ENCODE measurements at places on chromosomes 16 and 17.

- DNase-seq = no peak
- H3K27me3 ChIP-seq = no peaks in the 10 kb centered on the region
- H3K27ac ChIP-seq = no peak overlapping the region
- H3K36me3 ChIP-seq = no peaks in the 10 kb centered on the region
These were observed 25.8 kb downstream of the CNGB1 start for GRCh38 chr16:57944970-57945739.

- no peak overlapping the region for H3K27ac ChIP-seq
- no peaks in the 10 kb centered on the region for H3K36me3 ChIP-seq
- H3K27me3 ChIP-seq = no peaks in the 10 kb centered on the region
- DNase-seq = no peak
These were observed 46.3 kb downstream of the PRKCA start for GRCh38 chr17:66348584-66349165.

DNA sequence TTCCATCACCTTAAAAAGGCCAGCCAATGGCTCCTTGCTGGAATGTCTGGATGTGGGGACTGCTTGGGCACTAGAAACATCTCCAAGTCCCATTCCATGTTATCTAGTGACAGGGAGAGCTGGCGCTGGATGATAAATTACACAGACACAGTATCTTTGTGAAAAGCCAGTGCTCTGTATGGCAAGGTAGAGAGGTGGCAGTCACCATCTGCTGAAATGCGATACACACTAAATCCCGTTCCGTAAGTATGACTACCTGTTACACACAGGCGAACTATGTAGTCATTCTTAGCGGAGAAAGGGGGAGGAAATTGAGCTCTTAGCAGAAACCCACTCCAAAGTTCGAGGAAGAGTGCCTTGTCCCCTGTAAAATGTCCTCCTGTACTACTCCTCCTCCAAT is 81.0 kb upstream of the MYOCD start:
- no peaks in the 10 kb centered on the region for H3K4me1 ChIP-seq
- no peak overlapping the region for H3K4me3 ChIP-seq
- H3K27ac ChIP-seq = no peak overlapping the region
- DNase-seq = no peak

DNA sequence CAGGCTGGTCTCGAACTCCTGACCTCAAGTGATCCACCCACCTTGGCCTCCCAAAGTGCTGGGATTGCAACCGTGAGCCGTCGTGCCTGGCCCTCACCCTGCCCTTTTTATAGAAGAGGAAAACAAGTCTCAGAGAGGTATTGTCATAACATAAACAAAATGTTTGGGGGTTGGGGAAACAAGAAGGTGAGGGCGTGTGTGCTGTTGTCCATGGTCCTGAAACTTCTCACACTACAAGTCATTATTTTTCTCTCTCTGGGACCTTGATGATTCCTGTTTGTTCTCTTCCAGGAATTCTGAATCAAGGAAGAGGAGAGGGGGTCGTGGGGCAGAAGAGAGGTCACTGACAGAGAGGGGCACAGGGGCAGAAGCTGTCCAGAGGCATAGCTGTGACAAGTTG is 160.2 kb upstream of the LHX1 start:
- H3K4me3 ChIP-seq = no peak overlapping the region
- no peaks in the 10 kb centered on the region for H3K4me1 ChIP-seq
- no peaks in the 10 kb centered on the region for H3K36me3 ChIP-seq
- H3K27ac ChIP-seq = no peak overlapping the region
- H3K27me3 ChIP-seq = peaks cover 6% of the 10 kb centered on the region
- DNase-seq = no peak

GRCh38 chr16:64983963-64984362 is 137.9 kb downstream of the CDH11 start:
- H3K27ac ChIP-seq = no peak overlapping the region
- no peaks in the 10 kb centered on the region for H3K4me1 ChIP-seq
- H3K36me3 ChIP-seq = no peaks in the 10 kb centered on the region
- H3K4me3 ChIP-seq = no peak overlapping the region
- DNase-seq = no peak

GRCh38 chr17:46765453-46765852 is 53.0 kb downstream of the WNT3 start:
- H3K27me3 ChIP-seq = no peaks in the 10 kb centered on the region
- H3K4me1 ChIP-seq = peaks cover 6% of the 10 kb centered on the region
- DNase-seq = no peak
- no peak overlapping the region for H3K27ac ChIP-seq

- H3K27me3 ChIP-seq = no peaks in the 10 kb centered on the region
- peak overlapping the region; percentile 44 for H3K27ac ChIP-seq
- H3K4me3 ChIP-seq = peak overlapping the region; percentile 90
- H3K4me1 ChIP-seq = peaks cover 21% of the 10 kb centered on the region
These were observed 802 bp downstream of the SETD6 start for GRCh38 chr16:58515871-58516767.

DNA sequence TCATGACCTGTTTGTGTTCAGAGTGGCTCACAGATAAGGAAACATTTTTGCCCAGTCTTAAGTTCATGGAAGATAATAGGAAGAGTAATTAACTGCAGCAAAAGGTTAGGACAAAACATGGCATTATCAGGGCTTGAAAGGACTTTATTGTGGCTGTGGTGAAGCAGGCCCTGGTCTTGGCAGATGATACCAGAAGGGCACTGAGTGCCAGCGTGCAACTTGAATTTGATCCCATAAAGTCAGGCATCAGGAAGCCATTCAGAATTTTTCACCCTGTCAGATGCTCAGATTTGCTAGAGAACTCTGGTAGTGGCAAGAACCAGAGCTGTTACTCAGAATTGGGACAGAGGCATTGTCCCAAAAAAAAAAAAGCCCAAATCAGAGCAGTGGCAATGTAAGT is 11.2 kb upstream of the COG7 start:
- H3K36me3 ChIP-seq = peaks cover 2% of the 10 kb centered on the region
- H3K4me3 ChIP-seq = no peak overlapping the region
- DNase-seq = no peak

Measured in liver (tissue), 10 donors.